ENCODE measurements at places on chromosomes 1 and 21.

DNA sequence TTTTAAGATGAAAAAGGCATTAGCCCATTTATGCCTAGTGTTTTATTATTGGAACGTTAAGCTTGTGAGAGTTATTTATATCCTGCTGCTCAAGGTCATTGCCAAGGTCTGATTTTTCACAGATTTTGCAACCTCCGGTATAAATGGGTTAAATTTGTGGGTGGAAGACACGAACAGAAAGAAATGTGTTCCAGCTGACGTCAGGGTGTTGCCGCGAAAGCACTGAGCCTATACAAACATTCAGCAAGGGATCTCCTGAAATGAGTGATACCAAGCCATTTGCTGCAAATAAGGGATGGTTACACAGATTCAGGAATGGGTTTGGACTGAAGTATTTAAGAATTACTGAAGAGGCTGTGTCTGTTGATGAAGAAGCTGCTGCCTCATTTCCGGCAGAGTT lies 32.2 kb downstream of the TMED5 start:
- no peak for DNase-seq

GRCh38 chr21:25385911-25386474 lies 221.3 kb downstream of the MRPL39 start:
- no peak for DNase-seq

DNA sequence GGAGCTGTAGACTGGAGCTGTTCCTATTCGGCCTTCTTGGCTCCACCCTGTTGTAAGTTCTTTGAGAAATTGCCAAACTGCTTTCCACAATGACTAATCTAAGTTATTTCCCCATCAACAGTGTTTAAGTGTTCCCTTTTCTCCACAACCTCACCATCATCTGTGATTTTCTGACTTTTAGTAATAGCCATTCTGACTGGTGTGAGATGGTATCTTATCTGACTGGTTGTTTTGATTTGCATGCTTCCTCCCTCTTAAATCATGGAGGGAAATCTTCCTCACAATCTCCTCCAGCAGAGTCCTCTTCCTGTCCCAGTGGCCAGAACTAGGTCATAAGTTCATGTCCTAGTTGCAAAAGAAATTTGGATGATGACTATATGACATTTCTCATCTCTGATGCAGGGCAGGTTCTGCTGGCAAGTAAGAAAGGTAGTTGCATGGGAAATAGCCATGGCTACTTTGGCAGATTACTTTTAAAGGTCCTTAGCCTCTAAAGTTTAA lies 294.0 kb downstream of the LRRC40 start:
- no peak for DNase-seq

- DNase-seq, result peak; percentile 8
These were observed 114.9 kb downstream of the VPS13D start for GRCh38 chr1:12344596-12345349.

DNA sequence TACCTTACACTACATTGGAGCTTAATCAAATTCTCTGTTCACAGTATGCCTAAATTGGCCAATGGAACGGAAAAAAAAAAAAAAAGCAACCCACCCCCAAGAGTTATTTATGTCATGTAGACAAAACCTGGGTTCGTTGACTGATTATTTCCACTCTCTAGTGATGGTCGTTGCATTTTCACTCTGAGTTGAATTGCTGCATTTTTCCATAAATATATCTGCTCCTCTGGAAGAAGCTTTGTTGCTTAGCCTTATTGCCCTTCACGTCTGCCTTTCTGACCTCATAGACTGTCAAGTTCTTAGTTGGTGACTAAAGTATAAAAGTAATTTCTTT lies 90.2 kb upstream of the RUNX1 start:
- no peak for DNase-seq

- DNase-seq, result no peak
These were observed 231.3 kb downstream of the FOXD2 start for GRCh38 chr1:47669081-47669585.

GRCh38 chr1:50481142-50481736 lies 58.0 kb upstream of the DMRTA2 start:
- DNase-seq, result no peak

DNA sequence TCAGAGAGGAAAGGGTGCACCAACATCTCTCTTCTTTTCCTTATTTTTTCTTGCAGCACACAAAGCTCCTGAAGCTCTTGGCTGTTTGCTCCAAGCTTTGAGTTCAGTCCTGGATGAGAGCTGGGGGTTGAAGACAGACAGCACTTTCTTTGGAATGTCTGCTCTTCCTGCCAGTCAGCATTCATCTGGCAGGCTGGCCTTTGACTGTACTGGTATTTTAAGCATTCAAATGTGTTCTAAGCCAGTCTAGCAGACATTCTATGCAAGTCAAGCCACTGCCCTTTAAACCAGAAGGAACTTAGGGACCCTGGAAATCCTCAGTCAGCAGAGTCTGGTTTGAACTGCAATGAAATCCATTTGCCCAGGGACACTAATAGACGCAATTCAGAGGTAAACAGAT lies 45.0 kb downstream of the XCL1 start:
- no peak for DNase-seq

GRCh38 chr1:110482662-110483307 lies 31.8 kb downstream of the PROK1 start:
- no peak for DNase-seq

DNA sequence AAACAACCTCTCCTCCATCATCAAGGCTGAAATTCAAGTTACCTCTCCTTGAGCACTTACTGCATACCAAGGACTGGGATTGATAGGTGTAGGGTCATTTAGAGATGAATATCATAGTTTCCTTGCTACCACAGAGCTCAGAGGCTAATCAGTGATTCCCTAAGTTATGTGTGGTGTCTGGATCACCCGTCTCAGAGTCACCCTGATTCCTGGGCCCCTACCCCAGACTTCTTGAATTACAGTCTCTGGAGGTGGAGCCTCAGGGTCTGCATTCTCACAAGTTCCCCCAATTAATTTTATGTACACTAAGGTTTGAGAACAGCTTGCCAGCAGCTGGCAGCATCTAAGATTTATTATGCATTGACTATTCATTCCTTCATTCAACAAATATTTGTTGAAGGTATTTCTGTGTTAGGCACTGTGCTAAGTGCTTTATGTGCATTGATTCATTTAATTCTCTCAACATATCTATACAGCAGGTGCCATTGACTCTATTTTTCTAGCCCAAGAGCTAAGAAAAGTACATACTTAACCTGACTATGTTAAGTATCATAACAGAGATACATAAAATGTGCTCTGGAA lies 182.9 kb upstream of the FGGY start:
- no peak for DNase-seq

DNA sequence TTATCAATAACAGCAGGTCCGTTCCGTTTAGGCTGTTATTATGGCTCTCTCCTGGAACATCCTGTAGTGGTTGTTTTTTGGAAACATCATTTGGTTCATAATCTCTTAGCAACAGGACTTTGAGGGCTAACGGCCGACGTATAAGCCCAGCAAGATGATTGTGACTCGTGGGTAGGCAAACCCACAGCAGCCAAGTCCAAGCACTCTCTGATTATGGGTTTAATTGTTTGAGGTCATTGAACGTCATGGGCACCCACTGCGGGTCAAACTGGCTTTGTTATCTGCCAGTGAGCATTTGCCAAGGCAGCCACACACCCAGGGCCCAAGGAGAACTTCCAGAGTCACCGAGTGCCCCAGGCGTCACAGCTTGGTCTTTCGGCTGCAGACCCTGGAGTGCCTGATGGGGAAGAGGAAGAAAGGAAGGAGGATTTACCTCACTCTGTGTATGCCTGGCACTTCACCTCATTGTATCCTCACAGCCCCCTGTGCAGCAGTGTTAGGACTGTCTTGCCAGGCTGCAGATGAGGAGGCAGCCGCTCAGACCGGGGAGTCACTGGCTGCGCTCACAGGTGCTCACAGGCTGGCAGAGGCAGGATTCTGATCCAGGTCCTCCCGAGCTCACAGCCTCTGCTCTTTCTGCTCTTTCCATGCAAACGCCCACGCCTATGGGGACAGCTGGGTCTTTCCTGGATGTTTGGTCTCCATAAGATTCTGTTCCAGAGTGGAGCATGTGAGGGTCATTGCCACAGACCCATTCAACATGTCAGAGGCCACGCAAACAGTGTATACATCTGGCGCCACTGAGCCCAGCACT lies 30.8 kb upstream of the EPS8L3 start:
- DNase-seq, result no peak

- DNase-seq, result peak; percentile 48
These were observed 812 bp downstream of the CACHD1 start for GRCh38 chr1:64470665-64471217.

GRCh38 chr1:25772692-25773245 lies 27.2 kb upstream of the SELENON start:
- DNase-seq, result no peak

DNA sequence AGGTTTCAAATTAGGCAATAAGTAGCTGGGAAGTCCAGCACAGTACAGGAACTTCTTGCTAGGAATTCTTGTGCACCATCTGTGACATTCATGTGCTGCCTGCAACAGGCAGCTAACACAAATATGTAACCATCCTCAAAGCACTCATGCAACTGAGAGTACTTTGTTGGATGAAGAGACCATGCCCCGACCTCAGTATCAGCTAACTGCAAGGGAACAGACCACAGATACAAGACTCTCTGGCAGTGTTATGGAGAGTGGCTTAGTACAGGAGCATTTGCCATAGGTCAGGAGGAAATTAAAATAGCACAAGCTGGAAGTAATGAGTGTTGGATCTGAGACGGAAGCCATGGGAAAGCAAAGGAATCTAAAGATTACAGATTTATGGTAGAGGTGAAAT lies 123.6 kb downstream of the LRRC53 start:
- no peak for DNase-seq

DNA sequence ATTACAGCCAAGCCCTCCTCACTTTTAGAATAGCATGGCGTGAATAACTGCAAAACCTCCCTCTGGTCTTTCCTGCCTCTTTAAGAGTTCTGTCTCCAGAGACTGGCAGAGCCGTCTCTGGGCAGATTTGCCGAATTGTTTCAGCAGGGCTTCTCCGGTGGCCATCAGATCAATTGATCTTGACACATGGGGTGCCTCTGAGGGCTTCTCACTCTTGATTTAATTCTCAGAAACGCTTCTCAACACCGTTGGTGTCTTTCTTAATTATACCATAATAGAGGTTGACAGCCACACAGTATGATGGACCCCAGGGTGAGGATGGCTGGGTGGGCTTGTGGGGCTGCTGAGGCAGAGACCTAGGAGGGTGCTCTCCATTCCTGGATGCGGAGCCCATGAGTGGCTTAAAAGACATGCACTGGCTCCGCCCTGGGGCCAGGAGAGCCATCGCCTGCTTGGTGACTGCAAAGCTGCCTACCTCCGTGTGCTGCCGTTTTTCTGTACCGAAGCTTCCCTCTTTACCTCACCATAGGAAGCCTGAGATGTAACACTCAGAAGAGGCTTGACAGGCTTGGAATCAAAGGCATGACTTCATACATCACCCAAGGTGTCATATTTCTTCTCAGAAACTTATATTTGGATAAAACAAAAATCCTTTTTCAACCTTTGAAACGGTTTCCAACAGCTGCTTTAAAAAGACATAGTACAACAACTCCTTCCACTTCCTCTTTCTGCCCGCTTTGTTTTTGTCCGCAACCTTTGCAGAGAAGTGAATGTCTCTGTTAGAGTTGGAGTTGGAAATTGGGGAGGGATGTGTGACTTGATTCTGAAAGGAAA lies 82.9 kb downstream of the GALNT2 start:
- DNase-seq, result no peak

DNA sequence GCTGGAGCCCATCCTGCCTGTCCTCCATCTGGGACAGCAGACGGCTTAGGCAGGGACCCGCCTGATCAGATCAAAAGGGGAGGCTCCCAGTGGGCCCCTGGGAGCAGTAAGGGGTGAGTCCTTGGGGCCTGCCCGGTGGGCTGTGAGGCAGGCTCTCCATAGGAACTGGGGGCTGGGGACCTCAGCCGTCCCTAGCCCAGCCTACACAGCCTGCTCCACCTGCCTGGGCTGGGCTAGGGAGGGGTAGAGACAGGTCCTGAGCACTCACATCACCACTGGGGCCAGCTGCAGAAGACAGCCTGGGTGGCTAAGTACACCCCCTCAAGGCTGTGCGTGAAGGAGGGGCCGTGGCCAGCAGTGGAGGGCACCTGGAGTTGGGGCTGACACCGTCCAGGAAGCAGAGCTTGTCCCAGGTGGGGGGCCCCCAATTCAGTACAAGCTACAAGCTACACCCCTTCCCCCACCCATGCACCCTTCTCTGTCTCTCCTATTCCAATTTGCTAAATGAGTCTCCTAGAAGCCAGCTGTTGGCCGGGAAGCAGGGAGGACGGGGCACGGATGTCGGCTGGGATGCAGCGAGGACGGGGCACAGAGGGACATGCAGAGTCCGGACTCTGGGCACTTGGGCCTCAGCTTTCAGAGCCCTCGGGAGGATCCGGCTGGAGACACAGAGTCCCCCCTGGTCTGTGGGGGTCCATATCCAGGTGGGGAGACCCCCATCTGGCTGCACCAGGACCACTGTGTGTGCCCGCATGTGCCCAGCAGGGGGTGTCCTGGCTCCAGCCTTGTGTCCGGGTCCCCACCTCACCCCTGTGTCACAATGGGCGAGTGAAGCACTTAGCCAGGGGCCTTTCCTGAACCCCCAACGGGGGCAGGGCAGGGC lies 1.7 kb downstream of the ISG15 start:
- DNase-seq, result no peak

GRCh38 chr1:204446413-204447111 lies 34.9 kb upstream of the PPP1R15B start:
- DNase-seq, result peak; percentile 39

DNA sequence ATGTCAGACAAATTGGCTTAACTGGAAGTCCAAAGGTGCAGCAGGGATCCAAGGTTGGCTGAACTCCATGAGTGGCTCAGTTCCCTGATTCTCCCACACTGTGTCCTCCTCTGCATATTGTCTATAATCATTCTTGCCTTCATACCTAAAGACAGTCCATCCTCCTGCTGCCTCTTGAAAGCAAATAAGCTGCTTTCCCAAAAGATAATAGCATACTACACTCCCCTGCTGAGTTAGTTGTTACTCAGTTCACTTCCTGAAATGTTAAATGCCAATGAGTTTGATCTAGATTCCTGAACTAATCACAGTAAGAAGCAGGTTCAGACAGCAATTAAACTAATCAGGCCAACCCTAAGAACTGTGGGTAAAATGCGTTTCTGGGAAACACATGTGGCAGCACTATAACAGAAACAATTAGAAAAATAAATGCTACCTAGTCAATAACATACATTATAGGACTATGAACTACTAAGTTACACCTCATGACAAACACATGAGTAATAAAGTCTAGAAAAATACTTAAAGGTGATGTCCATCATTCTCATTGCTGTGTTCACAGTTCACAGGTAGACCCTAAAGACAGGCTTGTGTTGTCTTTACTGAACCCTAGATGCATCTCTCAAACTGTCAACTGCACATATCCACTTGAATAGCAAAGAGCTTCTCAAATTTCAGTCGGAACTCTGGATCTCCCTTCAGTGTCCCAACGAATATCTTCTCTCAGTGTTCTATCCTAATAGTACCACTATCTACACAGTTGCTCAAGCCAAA lies 50.8 kb upstream of the BOLA1 start:
- no peak for DNase-seq

GRCh38 chr1:73800376-73800775 lies 397.6 kb downstream of the LRRIQ3 start:
- no peak for DNase-seq

All from anterior cingulate cortex (tissue), 58 donors.